NCI-H510A treated with DMSO at 0.1 percent for 48 hours (cell line): ENCODE measurements at places on chromosomes 2 and 18.

DNA sequence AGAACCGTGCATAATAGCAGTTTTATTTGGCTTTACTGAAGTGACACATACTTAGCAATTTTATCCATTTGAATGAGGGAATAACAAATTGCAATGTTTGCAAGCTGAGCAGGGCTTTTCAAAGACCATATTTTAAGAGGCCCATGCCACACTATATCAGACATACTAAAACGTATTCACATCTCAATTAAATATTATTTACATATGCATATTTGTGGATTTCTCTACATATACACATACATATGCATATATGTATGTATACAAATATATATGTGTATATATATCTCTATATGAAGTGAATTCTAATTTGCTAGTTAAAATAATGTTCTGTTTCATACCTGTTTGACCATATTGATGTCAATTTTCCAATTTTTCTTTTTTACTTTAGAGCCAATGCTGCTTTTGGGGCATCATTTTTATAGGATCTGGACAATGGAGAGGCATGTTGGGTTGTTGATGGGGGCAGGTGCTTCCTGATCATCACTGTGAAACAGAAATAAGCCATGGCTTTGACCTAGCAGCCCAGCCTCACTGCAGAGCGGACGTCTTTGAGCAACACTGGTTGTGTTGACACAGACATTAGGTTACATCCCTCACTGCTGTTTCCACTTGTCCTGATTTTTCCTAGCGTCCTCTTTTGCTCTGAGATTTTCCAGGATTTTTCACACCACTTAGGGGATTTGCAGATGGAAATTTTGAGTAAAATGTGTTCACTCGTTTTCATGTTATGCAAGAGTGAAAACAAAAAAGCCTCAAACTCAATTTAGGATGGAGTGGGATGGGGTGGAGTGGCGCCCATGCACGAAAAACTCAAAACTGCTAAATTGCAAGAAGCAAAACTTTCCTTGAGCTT lies 56.9 kb downstream of the RDH14 start:
- no peak for DNase-seq

GRCh38 chr18:54983041-54983686 lies 23.9 kb upstream of the CCDC68 start:
- peak; percentile 74 for DNase-seq

- no peak for DNase-seq
Observed at GRCh38 chr18:59633961-59634485, 63.2 kb downstream of the CCBE1 start.

GRCh38 chr2:75548036-75548573 lies 12.6 kb downstream of the EVA1A start:
- DNase-seq: peak; percentile 64

DNA sequence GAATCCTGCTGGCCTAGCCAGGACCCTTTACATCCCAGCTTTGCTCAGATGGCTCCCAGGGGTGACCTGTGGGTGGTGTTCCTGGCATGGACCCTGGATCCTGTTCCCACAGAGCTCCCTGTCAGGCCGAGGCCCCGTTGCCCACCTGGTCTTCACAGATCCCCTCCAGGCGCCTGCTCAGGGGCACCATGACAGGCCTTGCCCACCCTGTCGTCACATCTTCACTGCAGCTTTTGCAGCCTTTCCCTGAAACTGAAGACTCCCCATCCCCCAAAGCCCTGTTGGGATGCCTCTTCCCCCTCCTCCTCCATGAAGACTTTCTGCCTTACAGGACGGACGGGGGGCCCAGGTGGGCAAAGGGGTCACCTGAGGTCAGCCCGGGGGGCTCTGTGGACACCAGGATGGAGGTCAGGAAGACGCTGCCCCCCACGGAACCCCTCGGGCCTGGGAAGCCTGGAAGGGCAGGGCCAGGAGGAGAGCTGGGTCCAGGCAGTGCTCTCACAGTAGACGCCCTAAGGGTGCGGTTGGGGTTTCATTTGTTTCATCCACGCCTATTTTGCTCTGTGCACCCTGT lies 13.0 kb upstream of the KIF1A start:
- no peak for DNase-seq

DNA sequence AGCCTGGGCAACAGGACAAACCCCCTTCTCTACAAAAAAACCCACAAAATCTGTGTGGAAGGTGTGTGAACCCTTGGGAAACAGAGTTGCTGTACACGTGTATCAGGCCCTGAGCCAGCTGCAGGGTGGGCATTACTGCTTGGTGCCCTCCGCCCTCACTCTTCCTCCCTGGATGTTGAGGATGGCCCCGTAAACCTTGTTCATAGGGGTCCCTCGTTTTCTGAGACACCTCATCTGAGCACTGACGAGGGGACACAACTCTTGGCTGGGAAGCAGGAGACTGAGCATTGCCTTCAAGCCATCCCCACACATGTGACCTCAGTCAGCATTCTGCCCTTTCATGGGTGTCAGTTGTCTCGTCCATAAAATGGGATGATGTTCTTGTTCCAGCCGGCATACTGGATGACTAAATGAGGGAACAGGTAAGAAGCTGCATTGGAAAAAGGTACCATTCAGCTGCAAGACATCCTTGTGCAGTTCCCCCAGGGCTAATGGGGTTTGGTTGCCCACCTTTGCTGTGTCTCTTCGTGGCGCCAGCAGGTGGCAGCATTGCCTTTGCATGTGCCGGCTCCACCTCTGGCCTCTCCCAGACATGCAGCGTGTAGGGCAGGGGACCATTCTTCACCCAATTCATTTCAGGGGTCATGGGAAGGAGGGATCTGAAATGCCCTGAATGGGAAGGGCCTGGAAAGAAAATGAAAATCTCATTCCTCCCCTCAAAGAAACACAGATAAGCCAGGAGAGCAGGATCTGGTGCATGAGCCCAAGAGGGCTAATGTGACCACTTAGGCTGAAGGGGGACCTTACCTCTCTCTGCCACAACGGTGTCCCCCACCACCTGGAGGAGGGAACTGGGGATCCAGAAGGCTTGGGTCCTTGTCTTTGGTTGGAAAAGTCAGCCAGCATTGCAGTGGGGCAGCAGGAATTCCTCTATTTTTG lies 36.4 kb upstream of the HAAO start:
- peak; percentile 49 for DNase-seq

DNA sequence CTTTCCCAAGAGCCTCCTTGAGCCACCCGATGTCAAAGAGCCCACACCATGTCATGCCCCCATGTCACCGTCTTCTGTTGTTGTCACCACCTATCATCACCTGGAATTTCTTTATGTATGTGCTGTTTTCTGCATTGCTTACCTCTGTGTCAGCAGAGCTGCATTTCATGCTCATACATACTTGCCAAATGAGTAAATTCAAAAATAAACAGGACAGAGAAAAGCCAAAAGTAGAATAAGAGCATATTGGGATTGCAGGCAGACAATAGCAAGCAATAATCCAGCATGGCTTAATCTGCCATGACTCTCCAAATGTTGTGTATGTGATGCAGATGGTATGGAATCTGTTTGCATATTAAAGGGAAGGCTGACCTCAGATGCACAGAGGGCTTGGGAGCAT lies 15.3 kb upstream of the RGPD4 start:
- no peak for DNase-seq
